ENCODE measurements at places on chromosomes 7 and 10.

GRCh38 chr10:97582169-97582568 lies 2.0 kb upstream of the HOGA1 start:
- DNase-seq, result no peak

GRCh38 chr7:43851805-43852204 lies 17.5 kb downstream of the MRPS24 start:
- DNase-seq, result no peak

DNA sequence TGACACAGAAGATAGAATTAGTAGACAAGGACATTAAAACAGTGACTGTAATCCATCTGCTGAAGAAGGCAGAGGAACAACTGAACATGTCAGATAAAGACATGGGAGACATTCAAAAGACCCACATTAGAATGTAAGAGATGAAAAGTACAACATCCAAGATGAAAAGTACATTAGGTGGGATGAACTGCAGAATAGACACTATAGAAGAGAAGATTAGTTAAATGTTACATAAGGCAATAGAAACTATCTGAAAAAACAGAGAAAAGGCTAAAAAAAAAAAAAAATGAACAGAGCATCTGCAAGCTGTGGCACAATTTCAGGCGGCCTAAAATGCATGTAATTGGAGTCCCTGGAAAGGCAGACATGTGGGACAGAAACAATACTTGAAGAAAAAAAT lies 21.6 kb downstream of the NUB1 start:
- no peak for DNase-seq

DNA sequence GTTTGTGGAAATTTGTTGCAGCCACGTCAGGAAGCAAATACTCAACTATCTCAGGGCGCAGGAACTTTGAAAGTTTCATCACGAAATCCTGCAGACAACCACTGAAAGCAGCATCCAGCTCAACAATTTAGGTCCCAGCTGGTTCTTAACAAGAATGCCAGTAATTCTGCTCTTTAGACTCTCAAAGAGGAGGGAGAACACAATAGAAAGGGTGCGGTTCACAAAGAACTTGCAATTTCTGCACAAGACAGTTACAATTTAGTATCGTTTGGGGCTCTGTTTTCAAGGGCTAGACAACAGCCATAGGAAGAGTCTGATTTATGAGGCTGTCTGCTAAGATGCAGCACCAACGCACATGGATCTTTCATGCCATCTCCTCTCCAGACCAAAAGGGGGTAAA lies 223.1 kb downstream of the FGFR2 start:
- DNase-seq, result no peak

All from hematopoietic multipotent progenitor cell treated with erythropoietin and hydrocortisone succinate and interleukin-3 and kit ligand, for 17 days (in vitro differentiated cells).